Activated T-helper 1 cell treated with anti-CD3 and anti-CD28 coated beads, Interleukin-2, amount 50 U/mL, for 16 hours (primary cell): ENCODE measurements at places on chromosomes 2 and 18.

DNA sequence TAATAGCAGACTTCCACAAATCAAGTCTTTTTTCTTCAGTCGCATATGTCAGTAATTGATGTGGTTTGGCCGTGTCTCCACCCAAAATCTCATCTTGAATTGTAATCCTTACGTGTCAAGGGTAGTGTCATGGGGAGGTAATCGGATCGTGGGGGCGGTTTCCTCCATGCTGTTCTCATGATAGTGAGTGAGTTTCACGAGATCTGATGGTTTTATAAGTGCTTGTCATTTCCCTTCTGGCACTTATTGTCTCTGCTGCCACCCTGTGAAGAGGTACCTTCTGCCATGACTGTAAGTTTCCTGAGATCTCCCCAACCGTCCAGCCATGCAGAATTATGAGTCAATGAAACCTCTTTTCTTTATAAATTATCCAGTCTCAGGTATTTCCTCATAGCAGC, 478.8 kb downstream of the PTPRM start:
- no peak for DNase-seq

DNA sequence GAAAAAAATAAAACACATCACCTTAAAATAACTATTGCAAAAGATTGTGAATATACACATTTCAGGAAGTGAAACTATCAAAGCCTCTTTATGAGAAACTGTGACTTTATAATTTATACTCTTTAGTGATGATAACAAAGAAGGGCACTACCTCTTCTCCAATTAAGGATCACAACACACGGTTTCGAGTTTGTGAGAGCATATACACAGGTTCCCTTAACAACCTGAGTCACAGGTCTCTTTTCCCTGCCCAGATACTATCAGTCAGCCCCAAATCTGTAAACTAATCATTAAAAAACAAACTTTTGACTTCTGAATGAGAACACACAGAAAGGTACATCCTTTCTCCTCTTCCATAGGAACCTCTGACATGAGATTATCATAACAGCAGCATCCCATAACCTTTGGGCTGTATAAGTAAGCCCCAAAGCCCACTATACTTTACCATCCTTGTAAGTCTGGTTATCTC, 44.9 kb downstream of the PTPN2 start:
- DNase-seq, result no peak

- DNase-seq, result no peak
Measured at GRCh38 chr2:234502919-234503285, 6.0 kb upstream of the ARL4C start.

- DNase-seq, result no peak
Measured at GRCh38 chr2:161729-162128, 102.1 kb downstream of the SH3YL1 start.

- no peak for DNase-seq
Measured at GRCh38 chr2:27021253-27022049, 11.3 kb upstream of the TMEM214 start.

DNA sequence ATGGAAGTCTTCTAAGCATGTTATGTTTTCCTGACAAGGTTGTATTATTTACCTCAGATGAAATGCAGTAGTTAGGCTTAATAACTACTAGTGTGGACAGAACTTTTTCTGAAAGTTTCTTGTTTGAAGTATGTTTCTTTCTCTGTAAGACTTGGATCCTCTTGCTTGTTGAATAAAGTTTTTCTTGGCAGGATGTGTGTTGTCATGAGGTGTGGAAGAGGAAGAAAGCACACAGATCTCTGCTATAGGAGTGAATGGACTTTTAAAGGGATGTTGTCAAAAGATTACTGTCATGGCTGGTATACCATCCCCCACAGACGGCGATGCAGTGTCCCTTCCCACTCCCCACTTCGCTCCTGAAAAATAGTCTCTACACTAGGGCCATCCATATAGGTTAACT, 2.6 kb downstream of the CAB39 start:
- DNase-seq, result no peak

DNA sequence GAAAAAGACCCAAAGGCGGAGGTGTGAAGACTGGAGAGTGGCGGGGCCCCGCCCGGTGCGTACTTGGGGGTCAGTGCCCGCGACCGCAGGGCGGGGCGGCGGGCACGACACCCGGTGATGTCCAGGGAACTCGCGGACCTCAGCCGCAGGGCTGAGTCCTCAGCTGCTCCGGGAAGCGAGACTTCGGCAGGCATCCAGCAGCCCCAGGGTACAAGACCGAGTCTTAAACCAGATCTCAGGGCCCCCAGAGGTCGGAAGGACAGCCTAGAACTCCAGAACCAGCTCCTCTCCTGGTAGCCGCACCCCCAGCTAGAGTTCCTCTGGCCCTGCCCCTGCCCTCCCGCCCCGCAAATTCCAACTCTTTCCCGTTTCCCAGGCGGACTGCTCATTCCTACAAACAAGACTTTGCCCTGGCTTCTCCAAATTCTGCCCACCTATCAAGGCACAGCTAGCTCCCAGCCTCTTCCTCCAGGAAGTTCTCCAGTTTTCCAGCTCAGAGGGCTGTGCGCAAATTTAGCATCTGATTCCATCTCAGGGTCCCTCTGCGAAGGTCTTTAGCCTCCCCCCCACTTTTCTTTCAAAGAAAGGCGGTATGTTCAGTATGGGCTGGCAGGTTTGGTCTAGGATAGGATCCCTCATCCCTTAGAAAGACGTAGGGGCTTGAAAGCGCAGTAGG, 26.0 kb upstream of the NOTO start:
- no peak for DNase-seq

GRCh38 chr18:77087393-77088141, 45.0 kb downstream of the MBP start:
- DNase-seq, result no peak
